ENCODE measurements at places on chromosomes 16 and 17.

GRCh38 chr16:7504844-7505243 lies 172.2 kb downstream of the RBFOX1 start:
- no peak for DNase-seq

- no peak for DNase-seq
Measured at GRCh38 chr16:88503771-88504488, 50.9 kb downstream of the ZFPM1 start.

- DNase-seq, result no peak
Measured at GRCh38 chr17:77478281-77478680, 337.5 kb downstream of the SEC14L1 start.

GRCh38 chr17:75695141-75695829 lies 26.0 kb upstream of the ITGB4 start:
- no peak for DNase-seq

- no peak for DNase-seq
Measured at GRCh38 chr16:1923299-1924034, 5.3 kb upstream of the HS3ST6 start.

DNA sequence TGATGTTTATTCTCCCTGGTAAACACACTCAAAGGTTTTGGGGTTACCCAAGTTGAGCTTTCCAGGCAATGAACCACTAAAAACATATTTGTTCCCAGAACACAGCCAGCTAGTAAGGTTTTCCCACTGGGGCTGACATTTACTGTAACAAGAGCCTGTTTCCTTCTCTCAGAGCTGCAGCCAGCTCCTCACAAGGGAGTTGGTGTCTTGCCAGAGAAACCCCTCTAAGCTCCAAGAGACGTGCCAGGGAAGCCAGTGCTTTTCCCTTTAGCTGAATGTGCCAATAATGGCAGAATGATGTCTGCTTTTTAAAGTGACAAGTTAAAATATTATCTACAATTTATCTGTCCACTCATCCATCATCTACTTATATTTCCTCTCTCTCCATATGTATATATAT lies 170.8 kb upstream of the RBFOX1 start:
- no peak for DNase-seq

DNA sequence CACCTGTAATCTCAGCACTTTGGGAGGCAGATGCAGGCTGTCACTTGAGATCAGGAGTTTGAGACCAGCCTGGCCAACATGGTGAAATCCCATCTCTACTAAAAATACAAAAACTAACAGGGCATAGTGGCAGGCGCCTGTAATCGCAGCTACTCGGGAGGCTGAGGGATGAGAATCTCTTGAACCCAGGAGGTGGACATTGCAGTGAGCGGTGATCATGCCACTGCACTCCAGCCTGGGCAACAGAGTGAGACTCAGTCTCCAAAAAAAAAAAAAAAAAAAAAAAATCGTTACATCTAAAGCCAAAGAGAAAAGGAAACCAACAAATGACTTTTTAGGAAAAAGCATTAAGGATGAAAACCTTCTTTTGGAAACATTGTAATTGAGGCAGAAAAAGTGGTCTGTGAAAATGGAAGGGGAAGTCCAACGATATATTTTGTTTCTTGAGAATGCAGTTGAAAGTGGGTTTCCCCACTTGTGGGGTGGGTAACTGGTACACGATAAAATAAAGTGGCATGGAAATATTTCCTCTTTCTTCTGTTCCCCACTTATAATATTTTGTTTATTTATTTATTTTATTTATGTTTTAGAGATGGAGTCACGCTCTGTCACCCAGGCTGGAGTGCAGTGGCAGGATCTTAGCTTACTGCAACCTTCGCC lies 2.6 kb downstream of the SNX29 start:
- DNase-seq, result no peak

GRCh38 chr17:8062807-8063483 lies 24.1 kb downstream of the ALOX15B start:
- no peak for DNase-seq

DNA sequence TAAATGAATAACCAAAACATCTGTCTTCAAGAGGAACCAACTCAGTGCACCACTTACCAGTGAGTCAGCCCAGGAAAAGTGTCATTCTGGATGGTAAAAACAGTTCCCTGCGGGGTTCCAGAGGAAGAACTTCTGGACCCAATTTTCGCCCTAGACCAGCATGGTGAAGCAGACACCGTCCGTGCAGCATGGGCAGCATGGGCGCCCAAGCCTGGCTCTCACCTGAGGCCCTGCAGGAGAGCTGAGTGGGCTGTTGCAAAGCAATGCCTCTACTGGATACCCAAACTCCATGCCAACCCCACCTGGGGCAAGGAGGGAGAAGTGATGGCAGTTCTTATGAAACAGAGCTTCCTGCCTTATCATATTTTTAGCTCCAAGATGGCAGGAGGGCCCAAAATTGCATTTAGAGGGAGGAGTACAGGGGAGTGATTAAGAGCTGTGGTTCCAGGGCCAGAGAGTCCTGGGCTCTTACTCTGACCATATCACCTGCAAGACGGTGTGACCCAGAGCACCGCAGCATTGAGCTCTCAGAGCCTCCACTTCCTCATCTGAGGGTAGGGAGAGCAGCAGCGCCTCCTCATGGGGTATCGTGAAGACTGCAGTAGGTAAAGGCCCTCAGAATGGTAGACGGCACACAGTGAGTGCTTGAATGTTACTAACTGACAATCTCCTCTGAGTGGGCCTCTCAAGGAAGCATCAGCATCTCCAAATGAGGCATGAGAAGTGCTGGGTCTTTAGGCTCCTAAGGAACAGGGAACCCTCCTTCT lies 16.6 kb upstream of the INPP5K start:
- no peak for DNase-seq

GRCh38 chr17:31702041-31702440 lies 157.0 kb downstream of the COPRS start:
- DNase-seq, result no peak

DNA sequence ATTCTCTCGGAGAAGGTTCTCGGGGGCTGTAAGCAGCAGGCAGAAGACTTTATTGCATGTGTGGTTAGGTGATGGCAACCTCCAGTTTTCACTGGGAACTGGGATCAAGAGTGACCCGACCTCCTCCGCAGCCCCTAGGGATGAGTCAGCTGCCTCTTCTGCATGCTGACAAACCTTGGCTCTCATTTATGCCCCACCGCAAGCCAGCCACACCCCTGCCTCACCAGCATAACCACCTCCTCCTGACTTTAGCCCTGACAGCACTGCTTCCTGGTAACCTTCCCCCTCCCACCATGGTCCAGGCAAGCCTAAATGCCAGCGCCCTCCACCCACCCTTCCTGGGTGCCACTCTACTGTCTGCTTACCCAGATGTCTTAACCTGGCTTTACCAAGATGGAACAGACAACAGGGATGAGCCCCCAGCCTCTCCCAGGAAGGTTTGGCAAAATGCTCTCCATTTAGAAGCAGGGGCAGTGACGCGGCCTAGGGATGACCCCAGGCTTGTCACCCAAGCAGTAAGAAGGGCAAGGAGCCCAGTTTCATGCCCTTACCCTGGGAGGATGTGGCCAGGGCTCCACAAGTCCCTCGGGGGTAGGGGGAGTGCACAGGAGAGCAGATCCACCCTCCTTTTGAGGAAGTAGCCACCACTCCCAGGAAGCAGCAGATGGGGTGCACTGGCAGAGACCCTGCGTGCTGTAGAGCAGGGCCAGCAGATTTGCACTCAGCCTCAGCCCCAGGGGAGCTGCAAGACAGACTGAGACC lies 73.5 kb downstream of the GOSR1 start:
- DNase-seq, result no peak

GRCh38 chr17:3927628-3928340 lies 11.5 kb upstream of the P2RX1 start:
- DNase-seq, result no peak

DNA sequence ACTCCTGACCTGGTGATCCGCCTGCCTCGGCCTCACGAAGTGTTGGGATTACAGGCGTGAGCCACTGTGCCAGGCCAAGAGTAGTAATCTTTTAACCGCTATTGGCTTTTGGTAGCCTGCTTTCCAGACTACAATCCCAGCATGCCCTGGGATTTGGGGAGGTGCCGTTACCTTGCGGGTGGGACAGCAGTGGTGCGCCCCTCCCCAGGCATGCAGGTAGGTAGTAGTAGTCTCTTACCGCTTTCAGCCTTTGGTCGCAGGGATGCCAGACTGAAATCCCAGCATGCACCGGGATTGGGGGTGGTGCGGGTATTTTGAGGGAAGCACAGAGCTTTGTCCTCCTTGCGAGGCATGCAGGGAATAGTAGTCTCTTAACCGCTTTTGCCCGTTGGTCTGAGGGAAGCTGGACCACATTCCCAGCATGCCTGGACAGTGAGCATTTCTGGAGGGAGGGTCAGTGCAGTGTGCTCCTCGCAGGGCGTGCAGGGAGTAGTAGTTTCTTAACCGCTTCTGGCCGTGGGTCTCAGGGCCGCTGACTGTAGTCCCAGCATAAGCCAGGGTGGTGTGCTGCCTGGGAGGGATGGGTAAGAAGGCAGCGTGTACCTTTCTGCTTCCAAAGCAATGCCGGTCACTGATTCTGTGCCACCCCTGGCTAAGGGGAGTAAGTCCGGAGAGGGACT lies 1686.8 kb downstream of the TP53TG3F start:
- DNase-seq, result no peak

GRCh38 chr17:77160875-77161530 lies 20.2 kb downstream of the SEC14L1 start:
- DNase-seq, result no peak

DNA sequence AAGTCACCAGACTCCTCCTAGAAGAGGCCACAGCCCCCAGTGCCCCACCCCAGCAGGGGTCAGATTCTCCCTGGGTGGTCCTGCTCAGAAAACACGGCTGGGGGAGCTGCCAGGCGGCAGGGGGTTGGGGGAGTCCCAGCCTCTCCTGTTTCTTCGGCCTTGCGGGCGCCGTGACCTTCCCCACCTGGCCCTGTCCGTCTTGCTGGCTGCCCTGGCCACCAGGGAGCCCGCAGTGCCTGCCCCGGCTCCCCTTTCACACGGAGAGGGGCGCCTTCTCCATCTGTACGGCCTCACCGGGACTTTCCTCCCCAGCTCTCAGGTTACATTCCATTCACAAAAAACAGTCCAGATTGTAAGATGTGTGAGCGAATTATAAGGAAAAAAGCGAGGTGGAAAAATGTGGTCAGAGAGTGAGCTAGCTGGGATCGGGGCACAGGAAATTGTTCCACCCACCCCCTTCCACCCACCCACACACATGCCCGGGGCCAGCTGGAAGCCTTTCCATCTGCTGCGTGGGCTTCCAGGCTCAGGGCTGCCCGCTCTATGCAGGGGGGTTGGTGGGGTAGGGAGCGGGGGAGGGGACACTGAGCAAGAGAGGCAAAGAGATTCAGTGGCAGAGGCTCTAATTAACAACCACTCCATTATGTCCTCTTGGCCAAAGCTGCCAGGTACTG lies 14.6 kb upstream of the CIBAR2 start:
- peak; percentile 26 for DNase-seq

- DNase-seq, result no peak
Measured at GRCh38 chr16:75343941-75344340, 89.4 kb downstream of the CFDP1 start.

DNA sequence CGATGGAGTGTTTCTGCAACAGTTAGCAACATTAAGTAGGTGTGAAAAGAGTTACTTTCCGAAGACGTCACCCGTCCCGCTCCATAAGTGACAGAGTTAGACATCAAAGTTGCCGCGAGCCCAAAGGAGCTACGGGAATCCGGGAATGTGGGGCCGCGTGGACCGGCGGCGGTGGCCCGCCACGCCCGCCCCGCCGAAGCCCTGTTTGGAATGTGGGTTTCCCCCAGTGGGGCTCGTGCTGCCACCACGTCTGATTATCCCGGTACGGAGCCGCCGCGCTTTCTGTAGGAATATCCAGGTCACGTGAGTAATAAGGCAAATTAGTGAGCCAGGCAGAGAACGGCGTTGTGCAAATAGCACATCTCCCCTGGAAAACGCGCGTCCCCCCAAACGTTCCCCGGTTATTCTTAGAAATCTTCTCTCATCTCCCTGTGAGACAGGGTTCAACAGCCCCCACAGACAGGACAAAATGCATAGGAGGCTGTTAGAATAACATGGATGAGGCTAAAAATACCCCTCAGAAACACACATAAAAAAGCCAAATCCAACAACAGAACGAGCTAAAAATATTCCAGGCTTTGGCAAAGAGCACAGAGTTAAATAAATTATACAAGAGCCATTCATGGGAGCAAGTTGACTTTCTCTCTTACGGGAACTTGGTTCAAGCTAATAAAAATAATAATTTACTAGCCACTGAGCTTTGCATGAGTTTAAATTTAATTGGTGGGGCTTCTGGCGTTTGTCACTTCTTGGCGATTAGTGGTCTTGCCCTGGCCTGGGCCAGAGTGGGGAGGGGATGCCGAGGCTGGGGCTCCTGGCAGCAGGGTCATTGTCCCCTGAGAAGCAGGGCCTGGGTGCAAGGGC lies 8.6 kb downstream of the BAHCC1 start:
- no peak for DNase-seq

- no peak for DNase-seq
Measured at GRCh38 chr16:30721606-30722005, 22.6 kb downstream of the SRCAP start.

GRCh38 chr16:80210787-80211186 lies 330.0 kb upstream of the DYNLRB2 start:
- DNase-seq, result no peak

GRCh38 chr17:73703192-73703591 lies 58.9 kb upstream of the SDK2 start:
- DNase-seq, result no peak

- DNase-seq, result no peak
Measured at GRCh38 chr17:73616120-73616872, 27.9 kb downstream of the SDK2 start.

DNA sequence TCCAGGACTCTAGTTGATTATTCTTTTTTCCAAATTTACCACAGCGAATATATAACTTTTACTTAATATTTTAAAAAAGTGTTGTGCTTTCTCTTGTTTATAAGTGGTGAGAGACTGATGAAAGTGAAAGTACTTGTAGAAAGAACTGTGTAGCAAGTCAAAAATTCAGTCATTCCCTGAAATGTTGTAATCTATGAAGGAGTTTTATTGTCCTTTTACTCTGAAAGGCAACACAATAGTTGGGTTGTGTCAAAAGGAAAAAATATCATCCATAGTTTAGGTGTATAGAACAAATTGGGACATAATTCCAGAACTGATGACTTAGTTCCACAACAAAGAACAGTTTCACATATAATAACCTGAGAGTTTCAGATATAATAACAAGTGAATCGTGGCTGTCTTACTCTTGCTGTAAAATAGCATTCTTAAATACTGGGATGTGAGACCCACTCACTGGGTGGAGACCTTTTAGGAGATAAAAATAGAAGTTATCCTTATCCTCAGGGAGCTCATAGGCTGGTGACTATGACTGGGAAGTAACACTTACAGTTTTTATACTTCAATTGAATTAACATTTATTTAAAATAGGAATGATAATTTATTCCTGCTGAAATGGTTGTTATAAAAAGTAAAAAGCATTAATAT lies 20.6 kb downstream of the CYB5B start:
- no peak for DNase-seq
